ENCODE measurements at places on chromosomes 1 and 21.

- no peak for DNase-seq
These were observed 16.5 kb downstream of the LHX9 start for GRCh38 chr1:197933647-197934046.

DNA sequence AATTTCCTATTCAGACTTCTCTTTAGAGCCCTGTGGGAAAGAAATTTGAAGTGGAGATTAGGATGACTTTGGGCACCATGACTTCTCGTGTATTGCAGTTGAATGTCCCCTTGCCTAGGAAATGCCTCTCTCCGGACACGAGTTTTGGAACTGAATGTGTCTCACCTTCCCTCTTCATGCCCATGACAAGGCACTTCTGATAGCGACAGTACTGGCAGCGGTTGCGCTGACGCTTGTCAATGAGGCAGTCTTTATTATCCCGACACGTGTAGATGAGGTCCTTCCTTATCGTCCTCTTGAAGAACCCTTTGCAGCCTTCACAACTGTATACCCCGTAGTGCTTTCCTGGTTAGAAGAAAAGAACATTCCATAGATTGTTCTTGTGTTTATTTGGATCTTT, 28.1 kb downstream of the RXRG start:
- DNase-seq, result no peak

- no peak for DNase-seq
These were observed 83.4 kb downstream of the UROD start for GRCh38 chr1:45095450-45095849.

GRCh38 chr1:18397641-18398040, 83.1 kb upstream of the KLHDC7A start:
- no peak for DNase-seq

- DNase-seq, result no peak
These were observed 22.0 kb downstream of the FYB2 start for GRCh38 chr1:56797065-56797685.

DNA sequence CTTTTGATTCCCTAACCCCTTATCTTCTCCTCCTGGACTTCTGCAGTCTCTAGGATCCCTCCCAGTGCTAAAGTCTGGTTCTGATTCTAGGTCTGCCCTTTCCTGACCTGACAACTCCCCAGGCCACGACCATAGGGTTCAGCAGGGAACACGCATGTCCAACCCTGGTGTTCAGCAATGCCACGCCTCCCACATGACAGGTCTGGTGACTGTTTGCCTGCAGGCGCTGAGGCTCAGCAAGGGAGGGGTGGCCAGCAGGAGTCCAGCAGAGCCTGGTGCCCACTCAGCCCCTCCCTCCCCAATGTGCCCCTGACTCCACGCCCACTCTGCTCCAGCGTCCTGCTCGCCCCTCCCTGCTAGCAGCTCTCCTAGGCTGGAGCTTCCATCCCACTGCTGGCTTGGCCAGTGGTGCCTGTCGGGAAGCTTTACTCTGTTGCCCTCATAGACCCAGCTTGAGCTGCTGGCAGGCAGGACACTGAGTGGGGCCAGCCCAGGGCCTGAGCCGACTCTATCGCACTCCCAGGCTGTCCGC, 17.3 kb downstream of the SLC9A1 start:
- DNase-seq, result no peak

DNA sequence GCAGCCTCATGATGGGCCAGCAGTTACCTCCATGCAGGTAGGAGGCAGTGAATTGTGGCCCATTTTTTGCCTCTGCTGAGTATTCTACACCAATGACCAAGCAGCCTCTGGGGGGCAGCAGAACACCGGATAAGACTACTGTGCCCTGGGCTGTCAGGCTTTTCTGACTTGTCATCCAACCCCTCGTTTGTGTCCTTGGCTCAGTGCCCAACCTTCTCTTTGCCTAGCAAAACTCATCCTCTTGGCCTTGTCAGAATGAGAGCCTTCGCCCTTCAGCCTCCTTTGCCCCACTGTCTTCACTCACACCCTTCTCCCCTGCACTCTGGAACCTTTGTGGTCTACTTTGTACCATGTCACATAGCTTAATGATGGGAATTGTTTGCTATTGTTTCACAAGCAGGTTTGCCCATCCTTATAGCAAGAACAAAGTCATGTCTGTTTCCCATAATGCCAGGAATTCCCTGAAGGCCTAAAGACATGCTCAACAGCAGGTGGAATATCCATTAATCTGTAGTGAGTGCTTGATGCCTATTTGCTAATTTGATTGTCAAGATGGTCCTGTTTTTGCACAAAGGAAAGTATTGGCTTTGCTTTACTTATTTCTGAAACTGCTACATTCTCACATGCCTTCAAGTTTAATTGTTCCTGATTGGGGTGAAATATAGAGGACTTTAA, 255.9 kb downstream of the HHAT start:
- peak; percentile 84 for DNase-seq

- DNase-seq, result no peak
These were observed 40.8 kb upstream of the DOCK7 start for GRCh38 chr1:62728963-62729362.

DNA sequence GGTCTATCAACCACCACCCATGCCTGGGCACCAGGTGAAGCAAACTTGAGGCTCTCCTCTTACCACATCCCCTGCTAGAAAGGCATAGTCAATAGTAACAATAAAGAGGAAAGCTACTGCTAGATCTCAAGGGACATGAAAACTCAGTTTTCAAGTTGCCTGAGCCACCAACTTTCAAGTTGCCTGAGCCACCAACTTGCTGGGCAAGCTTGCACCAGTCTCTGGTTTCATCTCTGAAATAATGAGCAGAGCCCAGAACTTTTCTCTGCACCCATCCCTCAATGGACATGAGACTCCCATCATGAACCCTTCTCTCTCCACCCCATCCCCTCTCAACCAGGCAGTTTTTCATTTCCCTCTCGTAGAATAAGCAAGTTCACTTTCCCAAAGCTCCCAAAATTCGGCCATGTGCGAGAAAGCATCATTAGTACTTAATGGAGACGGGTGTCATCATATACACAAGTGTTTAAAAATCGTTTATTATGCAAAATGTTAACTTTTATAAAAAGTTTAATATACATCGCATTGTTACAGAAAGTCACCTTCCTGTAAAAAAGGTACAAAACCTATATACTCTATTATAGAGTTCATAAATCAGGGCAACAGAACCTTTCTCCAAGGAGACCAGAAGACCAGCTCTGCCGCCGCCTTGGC, 1.7 kb downstream of the ID3 start:
- no peak for DNase-seq

- DNase-seq, result no peak
These were observed 40.2 kb downstream of the LGR6 start for GRCh38 chr1:202233804-202234203.

GRCh38 chr1:117596023-117596720, 9.7 kb upstream of the TENT5C start:
- no peak for DNase-seq

DNA sequence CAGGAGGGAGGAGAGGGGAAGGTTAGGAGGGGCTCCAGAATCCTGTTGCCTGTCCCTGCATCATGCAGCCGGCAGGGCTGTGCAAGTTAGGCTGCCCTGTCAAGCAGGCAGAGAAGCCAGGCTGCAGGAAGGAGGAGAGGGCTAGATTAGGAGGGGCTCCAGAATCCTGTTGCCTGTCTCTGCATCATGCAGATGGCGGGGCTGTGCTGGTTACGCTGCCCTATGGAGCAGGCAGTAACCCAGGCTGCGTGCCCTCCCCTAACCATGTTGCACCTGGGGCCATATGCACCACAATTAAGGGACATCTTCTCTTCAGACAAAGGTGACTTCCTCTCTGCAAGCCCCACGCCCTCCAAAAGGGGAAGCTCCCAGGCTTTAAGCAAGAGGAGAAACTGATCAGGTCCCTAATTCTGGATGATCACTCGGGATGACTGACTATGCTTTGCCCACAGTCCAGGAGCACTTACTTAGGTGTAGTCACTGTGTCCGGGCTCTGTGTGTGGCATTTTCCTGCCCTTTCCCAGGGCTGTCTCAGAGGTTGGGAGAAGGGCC, 457.4 kb downstream of the SETD4 start:
- DNase-seq, result no peak

Data from brain microvascular endothelial cell (primary cell).